ENCODE measurements at places on chromosomes 3 and 15.

DNA sequence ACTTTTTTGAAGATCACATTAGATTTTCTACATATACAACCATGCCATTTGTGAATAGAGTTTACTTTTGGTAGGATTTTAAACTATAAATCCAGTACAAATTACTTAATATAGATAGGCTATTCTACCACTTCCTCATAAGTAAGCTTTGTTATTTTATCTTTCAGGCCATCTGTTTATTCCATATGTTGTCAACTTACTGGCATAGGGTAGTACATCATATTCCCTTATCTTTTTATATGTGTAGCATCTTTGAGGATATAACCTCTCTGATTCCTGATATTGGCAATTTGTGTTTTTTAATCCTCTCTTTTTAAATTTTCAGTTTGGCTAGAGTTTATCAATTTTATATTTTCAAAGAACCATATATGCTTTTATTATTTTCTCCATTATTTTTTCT is 515.4 kb downstream of the DIPK2A start:
- DNase-seq, result no peak

DNA sequence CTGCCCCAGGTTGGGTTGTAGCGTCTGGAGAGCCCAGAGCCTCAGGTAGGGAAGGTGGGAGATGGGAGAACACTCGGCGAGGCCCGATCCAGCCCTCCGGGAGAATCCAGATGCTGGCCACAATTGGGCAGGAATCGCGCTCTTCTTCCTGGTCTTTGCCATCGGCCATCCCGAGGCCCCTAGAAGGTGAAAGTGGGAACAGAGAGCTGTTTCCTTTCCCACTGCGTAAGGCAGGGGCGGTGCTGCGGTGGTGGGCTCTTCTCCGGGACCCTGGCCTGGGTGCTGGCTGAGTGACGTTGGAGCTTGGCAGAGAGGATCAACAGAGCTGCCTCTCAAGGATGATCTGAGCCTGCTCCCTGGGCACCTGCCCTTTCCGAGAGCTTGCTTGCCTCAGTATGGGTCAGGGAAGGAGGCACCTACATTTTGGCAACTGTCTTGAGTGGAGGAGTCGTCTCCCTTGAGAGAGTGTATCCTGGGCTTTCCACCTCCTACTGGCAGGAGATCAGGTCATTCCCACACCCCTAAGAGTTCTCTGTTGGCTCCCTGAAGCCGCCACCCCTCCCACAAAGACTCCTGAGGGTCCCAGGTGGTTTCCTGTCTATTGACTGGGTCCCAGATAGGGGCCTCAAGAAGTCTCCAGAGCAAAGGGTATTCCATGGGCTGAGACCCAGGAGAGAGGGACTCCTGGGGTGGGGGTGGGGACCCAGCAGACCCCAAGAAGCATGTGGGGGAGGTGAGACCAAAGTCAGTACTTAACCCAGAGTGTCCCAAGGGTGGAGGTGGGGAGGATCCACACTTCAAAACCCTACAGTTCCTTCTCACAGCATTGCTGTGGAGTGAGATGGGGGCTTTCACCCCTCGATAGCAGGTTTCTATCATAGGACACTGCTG is 1.6 kb downstream of the C15orf39 start:
- DNase-seq, result no peak

DNA sequence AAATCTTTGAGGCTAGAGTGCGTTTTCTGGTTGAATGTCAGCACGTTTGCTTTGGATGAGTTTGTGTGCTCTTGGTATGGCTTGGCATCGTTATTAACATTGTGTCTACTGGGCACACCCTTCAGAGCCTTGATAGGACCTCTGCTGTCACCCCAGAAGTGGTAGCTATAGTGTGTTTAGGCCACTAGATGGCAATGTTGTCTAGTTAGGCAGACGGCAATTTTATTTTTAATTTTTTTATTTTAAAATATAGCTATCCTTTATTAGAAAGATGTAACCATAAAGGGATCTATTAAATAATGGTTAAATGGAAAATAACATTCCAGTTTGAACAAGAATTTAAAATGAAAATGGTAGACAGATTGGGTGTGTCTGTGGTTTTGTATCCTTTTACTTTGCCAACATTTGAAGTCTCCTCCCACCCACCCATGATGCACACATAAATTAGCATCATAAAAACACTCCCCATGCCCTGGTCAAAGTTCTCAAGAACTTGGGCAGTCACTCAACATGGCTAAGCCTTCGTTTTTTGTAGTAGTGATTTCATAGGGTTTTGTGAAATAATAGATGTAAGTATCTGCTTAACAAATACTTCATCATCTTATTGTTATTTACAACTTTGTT is 200.7 kb downstream of the KCNH8 start:
- no peak for DNase-seq

- DNase-seq, result no peak
Measured at GRCh38 chr15:93831641-93832040, 399.7 kb upstream of the MCTP2 start.

- DNase-seq, result no peak
Measured at GRCh38 chr3:115148142-115148790, 1.2 kb upstream of the ZBTB20 start.

DNA sequence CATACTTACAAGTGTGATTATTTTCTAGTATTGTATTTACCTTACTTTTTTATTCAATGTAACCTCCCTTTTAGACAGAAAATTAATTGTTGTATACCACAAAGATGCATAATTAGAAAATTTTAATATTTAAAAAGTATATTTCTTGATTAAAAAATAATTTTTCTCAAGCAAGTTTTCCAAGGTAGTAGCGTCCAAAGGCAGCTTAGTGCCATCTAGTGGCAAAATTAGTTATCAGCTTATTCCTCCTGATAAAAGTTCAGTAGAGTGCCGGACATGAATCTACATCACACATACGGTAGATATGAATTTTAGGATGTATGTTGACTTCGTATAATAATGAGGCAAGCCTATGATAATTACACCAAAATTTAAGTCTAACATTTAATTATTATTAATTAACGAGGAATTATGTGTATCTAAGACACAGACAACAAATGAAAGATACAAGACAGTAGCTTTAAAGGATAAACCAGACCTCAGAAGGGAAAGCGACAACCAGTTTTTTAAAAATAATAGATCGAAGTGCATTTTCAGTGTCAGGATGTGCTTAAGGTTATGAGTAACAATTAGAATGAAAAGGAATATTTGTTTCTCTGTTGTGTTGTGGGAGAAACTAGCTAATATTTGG is 405.9 kb downstream of the ROBO1 start:
- DNase-seq, result no peak

- DNase-seq, result no peak
Measured at GRCh38 chr3:66404197-66404596, 96.6 kb downstream of the LRIG1 start.

DNA sequence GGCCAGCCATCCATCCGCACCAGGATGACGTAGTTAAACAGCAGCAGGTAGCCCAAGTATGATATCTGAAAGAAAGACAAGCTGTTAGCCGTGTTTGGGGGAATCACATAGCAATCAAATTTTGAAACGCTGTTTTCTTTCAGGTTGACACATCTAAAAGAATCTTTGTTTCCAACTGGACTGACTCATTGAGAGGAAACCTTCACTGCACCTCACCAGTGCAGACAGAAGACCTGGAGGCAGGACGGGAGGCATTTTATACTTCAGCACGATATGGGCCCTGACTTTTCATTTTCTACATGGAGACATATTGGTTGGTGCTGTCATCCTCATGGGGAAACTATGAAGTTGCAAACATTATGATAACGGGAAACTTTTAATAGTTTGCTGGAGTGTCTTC is 44.2 kb upstream of the MTMR10 start:
- DNase-seq, result no peak

DNA sequence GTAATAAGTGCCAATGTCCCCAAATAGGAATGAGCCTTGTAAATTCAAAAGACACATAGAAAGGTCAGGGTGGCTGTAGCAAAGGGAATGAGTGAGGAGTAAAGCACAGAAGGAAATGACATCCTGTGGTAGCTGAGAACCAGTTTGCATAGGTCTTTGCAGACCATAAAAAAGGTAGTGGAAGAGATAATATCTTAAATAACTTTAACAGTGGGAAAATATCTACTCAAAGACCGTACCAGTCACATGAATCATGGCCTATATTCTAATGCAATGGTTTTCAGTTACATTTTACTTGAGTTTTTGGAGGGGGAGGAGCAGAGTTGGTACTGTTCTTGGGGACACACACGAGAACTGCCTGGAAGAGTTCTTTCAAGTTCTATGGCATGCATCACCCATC is 297.3 kb upstream of the ADAMTS9 start:
- DNase-seq, result no peak

GRCh38 chr3:184717399-184717983 is 5.6 kb upstream of the MAGEF1 start:
- DNase-seq, result no peak

- no peak for DNase-seq
Measured at GRCh38 chr3:105096071-105096470, 270.6 kb upstream of the ALCAM start.

DNA sequence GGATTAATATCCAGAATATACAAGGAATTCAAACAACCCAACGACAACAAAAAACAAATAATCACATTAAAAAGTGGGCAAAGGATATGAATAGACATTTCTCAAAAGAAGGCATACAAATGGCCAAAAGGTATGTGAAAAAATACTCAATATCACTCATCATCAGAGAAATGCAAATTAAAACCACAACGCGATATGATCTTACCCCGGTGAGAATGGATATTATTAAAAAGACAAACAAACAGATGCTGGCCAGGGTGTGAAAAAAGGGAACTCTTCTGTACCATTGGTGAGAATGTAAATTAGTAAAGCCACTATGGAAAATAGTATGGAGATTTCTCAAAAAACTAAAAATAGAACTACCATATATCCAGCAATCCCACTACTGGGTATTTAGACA is 43.5 kb upstream of the MEF2A start:
- DNase-seq, result no peak

DNA sequence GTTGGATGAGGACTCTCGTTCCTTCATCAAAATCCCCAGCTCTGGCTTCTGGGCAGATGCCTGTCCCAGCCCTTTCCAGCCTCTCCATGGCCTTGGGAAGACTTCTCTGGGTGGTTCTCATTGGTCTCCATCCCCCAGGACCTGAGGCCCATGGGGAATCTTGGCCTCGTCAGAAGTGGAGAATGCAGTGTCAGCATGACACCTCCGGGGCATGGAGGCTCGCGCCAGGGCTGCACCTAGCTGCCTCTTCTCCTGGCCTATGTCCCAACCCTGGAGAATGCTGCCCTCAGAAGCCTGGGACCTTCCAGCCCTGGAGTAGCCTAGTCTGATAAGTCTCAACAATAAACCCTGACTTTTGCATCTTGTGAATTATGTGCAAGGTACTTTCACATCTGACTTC is 3.0 kb downstream of the KBTBD13 start:
- no peak for DNase-seq

DNA sequence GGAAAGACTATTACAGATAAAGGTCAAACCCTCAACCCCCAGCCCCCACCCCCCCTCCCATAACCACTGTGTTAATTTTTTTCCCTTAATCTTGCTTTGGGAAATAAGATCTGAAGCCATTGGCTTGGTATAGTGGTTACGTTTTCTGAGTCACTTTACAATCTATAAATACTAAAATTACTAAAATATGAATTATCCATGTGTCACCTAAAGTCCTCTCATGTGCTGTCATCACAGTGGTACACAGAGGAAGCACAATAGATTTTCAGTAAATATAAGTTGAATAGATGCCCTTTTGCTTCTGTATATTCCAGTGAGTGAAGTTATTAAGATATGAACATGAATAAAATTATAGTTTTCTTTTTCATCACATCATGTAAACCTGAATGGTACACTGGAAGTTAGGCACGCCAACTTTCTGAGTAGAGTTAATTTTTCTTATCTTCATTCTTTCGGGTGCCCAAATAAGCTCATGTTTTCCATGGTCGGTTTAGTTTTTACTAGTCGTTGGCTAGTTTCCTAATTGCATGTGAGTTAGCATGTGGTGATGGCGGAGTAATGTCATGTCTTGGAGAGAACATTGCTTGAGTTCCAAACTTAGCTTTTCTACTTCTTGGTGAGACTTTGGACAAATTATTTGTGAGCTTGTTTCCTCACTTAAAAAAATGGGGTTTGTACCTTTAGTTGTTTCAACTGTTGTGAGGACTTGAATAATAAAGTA is 11.5 kb downstream of the PPP4R2 start:
- DNase-seq, result no peak

DNA sequence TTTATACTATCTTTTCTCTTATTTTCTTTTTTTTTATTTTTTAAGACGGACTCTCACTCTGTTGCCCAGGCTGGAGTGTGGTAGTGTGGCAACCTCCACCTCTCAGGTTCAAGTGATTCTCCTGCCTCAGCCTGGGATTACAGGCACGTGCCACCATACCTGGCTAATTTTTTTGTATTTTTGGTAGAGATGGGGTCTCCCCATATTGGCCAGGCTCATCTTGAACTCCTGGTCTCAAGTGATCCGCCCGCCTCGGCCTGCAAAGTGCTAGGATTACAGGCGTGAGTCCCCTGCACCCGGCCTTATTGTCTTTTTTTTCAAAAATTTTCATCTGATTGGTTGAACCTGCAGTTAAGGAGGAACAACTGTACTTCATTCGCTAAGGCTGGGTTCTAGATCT is 21.8 kb downstream of the ABHD2 start:
- no peak for DNase-seq

- DNase-seq, result no peak
Measured at GRCh38 chr3:42094128-42094527, 3.0 kb downstream of the TRAK1 start.

DNA sequence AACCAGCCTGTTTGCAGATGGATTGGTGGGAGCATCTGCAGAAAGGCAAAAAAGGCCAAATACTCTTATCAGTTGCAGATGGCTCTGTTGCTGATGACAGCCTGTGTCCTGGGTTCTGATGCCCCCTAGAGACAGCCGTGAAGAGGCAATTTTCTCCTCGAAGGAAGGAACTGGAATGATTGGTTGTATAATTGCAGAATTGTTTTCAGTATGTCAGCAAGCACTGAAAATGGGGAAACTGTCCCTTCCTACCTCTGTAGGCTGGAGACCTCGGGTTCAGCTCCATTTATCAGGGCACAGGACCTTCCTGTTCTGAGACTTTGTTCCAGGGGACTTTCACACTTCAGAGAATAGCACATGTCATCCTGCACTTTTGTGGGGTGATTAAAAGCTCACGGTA is 103.0 kb downstream of the PGPEP1L start:
- no peak for DNase-seq

- no peak for DNase-seq
Measured at GRCh38 chr15:74243431-74243830, 7.3 kb downstream of the CCDC33 start.

DNA sequence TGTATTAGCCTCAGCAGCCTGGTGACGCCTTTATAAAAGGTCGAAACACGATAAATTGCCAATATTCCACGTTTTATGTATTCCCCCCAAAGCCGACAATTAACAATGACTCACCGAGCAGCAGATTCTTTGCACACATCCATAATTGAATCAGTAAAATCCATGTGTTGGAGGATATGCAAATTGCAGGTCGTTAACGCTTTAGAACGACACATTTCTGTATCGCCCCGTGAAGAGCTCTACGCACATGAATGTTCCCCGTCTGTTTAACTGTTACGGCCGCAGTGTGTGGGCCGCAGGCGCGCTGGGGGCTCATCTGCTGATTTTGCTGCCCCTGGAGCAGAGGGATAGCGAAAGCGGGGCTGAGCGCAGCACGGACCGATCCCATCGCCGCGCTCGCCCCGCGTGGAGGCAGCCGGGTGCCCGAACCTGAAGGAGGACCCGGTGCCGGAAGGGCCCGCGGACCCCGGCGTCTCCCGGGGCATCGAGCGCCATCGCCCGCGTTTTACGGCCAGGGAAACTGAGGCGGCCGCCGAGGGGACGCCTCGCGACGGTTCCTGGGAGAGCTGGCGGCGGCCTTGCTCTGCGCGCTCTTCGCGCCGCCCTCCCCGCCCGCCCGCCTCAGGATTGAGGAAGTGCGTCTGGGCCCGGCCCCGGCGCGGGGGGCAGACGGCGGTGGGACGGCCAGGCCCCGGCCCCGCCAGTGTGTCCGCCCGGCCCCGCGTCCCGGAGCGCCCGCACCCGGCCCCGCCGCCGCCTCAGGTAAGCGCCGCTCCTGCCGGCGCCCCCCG is at the start of gene LRRK1:
TSS of gene LRRK1 (plus strand) at position 668 of the 791 bp plus-strand sequence. CDS start 5,276 bp downstream, outside the sequence.
- DNase-seq, result no peak
